ENCODE measurements at places on chromosomes 13 and 19.

- DNase-seq, result no peak
Measured at GRCh38 chr19:16886305-16886880, 2.4 kb upstream of the F2RL3 start.

GRCh38 chr13:86922936-86923335 is 748.2 kb upstream of the SLITRK5 start:
- DNase-seq, result no peak

- DNase-seq, result no peak
Measured at GRCh38 chr13:38566519-38566918, 120.4 kb upstream of the FREM2 start.

DNA sequence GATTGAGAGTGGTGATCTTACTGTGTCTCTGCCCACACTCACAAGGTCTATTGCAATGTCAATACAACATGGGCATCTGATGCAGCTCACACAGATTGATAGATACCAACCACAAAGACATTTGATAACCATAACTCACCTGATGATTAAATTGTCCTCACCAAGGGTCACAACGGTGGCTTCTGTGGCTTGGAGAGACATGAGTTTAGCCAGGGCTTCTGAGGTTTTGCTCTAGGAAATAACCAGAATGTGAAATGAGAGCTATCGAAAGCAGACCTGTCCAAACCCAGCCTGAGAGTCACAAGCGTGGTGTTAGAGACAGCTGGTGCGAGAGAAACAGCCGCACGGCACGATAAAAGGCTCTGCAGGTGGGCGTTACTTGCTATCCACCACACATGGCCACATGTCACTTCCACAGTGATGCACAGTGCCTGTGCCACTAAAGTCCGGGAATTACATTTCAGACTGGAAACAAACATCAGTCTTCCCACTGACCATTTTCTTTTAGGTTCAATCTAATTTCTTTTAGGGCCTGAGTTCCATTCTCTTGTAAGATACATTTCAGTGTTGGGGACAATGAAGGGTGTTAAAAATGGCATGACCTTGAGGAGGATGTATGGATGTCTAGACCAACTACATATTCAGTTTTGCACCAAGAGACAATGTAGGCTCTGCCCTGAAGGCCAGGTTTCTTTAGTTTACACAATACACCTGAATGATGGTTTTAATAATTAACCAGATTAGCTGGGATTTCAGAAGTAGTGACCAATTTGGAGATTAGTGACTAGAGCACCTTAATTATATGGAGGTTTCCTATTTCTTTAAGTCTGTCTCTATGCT is 53.7 kb downstream of the ATP7B start:
- no peak for DNase-seq

DNA sequence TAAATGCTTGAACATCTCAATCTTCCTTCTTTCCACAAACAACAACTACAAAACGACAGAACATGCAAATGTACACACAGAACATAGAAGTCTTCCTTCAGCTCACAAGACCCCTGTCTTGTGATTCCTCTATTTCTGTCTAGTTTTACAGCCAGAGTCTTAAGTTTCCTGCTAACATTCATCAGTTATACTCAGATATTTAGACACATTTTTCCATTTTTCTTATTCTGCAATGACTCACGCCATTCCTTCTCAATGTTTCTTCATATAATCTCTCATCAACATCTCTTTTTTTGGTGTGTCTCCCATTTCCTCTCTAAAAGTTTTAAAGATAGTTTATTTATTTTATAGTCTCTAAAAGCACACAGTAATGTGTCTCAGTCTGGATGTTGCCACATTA is 1872.9 kb upstream of the PCDH20 start:
- DNase-seq, result no peak

- DNase-seq, result no peak
Measured at GRCh38 chr13:32008518-32009175, 22.9 kb upstream of the FRY start.

DNA sequence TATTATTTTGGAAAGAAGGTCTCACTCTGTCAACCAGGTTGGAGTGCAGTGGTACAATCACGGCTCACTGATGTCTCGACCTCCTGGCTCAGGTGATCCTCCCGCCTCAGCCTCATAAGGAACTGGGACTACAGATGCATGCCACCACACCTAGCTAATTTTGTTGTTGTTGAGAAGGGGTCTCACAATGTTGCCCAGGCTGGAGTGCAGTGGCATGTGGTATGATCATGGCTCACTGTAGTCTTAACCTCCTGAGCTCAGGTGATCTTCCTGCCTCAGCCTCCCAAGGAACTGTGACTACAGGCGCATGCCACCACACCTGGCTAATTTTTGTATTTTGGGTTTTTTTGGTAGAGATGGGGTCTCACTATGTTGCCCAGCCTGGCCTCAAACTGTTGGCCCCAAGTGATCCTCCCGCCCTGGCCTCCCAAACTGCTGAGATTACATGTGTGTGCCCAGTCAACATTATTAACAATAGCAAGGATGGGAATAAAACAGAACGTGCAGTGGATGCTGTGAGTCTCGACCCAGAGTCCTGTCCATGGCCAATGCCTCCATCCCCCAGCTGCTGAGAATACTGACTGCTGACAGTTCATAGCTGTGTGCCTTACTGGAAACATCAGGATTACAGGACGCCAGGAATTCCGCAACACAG is 5.4 kb upstream of the MBD3L3 start:
- DNase-seq, result no peak

DNA sequence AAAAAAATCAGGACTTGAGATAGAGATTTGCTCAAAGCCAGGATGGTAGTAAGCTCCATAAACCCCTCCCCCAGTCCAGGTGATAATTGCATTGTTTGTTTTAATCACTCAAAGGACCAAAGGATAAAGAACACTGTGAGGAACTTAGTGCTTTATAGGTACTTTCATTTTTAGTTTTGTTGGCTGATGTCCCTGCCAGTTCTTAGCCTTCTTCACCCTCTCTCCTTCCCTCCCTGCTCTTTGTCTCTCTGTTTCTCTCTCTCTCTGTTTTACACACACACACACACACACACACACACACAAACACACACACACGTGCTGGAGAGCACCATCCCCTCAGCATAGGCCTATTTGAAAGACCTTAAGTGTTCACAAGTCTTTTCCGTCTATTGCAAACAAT is 5.2 kb downstream of the FRY start:
- DNase-seq, result no peak

DNA sequence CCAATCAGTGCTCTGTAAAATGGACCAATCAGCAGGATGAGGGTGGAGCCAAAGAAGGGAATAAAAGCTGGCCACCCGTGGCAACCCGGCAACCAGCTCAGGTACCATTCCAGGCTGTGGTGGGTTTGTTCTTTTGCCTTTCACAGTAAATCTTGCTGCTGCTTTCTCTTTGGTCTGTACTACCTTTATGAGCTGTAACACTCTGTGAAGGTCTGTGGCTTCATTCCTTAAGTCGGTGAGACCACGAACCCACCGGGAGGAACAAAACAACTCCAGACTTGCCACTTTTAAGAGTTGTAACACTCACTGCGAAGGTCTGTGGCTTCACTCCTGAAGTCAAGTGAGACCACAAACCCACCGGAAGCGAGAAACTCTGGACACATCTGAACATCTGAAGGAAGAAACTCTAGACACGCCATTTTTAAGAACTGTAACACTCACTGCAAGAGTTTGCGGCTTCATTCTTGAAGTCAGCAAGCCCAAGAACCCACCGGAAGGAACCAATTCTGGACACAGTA is 16.5 kb upstream of the SPACA6 start:
- no peak for DNase-seq

- DNase-seq, result no peak
Measured at GRCh38 chr19:12946731-12947496, 1.3 kb downstream of the RAD23A start.

DNA sequence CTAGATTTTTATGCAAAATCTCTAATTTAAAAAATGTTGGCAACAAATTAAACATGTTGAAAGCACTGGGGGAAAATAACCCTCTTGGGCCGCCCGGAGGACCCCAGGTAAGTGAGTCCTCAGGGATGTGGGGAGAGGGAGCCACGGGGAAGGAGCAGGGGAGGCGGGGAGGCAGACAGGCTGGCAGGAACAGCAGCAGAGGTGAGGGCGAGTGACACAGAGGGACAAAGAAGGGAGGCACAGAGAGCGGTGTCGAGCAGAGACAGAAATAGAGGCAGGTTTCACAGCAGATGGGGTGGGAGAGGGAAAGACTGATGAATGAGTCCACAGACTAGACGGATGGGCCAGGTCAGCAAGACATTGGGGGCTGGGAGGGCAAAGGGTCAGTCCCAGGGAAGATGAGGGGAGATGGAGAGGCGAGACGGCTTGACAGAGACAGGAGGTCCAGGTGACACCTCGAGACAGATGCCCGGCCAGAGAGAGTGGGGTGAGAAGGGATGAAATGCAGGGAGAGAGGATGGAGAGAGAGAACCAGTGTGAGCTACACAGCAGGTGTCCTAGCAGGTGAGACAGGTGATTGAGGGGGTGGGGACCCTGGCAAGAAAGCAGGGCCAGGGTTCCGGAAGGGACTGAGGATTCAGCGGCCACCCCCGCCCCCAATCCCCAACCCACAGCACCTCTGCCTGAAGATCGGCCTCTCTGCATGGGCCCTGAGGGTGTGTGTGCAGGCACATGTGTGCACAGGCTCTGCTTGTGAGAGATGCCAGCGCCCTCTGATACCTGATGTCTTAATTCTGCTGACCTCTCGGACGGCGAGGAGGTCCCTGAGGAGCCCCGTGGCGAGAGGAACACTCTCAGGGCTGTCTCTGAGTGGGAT is 3.8 kb downstream of the LRRC4B start:
- DNase-seq, result no peak

DNA sequence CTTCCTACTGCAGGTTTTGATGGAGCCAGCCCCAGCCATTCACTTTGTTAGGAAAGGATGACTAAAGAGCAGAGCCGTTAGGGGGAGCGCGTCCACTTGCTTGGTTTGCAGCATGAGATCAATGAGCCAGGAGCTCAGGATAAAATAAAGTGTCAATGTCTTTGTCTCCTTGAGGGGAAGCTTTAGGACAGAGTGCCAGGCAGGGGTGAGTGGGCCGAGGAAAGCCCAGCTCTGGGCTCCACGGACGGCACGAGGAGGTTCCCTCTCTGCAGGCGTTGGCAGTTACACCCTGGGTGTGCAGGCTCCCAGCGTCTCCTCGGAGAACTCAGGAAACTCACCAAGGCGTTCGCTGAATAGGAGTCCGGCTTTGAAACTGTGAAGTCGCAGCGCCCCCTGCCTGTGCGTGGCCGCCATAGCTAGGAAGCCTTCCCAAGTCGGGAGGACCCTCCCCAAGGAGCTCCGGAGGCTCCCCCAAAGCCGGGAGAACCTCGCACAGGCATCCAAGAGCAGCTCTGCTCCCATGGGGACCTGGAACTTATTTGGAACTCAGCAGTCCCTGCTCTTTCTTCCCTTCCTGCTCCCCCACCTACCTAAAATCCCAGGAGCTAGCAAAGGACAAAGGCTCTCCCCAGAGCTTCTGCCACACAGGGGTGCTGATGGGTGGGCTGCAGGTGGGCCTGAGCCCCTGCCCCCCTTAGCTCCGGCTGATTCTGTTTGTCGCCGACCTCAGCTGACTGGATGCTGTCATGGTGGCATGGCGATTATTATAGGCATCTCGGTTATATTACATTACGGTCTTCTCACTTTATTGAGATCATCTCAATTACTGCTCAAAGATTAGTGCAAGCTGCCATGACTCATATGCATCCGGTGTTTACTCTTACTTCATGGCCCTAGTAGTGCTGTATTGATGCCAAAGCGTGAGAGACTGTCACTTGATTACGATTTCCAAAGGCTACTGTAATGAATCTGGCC is 34.4 kb downstream of the GSX1 start:
- DNase-seq, result peak; percentile 68

- no peak for DNase-seq
Measured at GRCh38 chr13:73190477-73190876, 131.7 kb downstream of the KLF5 start.

- DNase-seq, result no peak
Measured at GRCh38 chr13:43122791-43123190, 99.4 kb downstream of the DNAJC15 start.

DNA sequence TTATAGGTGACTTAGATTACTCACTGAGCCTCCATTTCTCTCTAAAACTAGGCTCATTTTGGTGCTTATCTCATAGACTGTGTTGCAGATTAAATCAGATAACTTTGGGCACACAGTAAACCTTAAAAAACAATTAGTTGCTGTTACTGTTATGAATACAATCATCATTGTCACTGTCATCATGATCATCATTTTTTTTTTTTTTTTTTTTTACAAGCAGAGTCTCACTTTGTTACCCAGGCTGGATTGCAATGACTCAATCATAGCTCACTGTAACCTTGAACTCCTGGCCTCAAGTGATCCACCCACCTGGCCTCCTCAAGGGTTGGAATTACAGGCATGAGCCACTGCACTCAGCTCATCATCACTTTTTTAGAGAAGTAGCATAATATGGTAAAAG is 60.0 kb downstream of the VWA8 start:
- DNase-seq, result no peak

DNA sequence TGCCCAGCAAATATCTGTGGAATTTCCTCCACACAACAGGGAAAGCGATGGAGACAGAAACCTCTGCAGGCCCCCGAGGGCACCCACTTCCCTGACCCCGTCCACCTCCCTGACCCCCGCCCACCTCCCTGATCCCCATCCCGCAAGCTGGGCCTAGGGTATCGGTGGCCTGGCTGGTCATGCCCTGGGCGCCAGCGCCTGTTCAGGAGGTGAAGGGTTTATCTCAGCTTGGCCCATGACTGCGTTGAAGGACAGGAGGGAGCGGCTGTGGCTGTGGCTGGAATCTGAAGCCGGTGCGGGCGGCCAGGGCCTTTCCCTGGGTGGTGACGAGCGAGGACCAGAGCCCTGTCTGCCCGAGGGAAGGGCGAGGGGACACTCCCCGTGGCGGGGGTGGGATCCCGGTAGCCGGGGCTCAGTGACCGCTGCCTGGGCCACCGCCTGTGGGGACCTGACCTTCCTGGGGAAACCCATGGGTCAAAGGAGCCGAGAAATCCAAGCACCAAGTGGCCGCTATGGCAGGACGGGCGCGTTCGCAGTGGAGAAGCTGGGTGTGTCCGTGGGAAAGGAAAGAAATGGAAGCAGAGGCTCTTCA is 20.7 kb downstream of the GAS6 start:
- DNase-seq, result no peak

DNA sequence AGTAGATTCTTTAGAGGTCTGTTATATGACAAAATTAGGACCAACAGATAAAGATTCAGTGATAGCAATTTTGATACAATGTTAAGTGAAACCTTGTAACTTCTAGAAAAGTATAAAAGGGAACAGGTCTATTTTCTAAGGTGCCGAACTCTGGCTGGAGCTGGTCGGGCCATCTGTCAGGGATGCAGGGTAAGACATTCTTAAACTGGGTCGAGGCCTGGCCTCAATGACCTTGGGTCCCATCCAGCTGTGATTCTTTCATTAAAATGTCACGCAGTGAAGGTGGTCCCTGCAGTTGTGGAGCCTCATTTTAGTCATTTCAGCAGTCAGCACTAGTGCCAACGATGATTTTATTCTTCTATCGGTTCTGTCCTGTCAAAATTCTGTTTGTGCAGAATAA is 271.9 kb upstream of the SPRY2 start:
- DNase-seq, result no peak

DNA sequence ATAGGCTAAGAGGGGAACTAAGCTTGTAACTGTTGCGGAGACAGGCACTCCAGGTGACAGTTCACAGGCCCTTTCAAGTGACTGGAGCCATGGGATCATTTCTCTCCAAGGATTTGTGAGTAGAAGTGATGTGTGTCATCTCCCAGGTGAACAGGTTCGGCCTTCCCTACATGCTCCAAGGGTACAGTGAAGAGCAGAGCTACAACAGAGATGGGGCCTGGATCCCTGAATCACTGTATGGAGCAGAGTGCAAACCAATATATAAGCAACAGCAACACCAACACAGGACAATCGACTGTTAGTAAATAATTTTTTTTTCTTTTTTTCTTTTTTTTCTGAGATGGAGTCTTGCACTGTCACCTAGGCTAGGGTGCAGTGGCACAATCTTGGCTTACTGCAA is 15.0 kb downstream of the ZSCAN18 start:
- DNase-seq, result no peak

GRCh38 chr19:35478794-35479677 is 11.2 kb downstream of the KRTDAP start:
- DNase-seq, result no peak

Measured in nucleus accumbens (tissue), 56 donors.